ENCODE measurements at places on chromosomes 12 and 14. TPM values are rescaled to one million over a fixed set of nuclear protein-coding genes. Genes with fewer than 3 reads are reported as not detected.

Gene ACOT6
- not detected for total RNA-seq

DNA sequence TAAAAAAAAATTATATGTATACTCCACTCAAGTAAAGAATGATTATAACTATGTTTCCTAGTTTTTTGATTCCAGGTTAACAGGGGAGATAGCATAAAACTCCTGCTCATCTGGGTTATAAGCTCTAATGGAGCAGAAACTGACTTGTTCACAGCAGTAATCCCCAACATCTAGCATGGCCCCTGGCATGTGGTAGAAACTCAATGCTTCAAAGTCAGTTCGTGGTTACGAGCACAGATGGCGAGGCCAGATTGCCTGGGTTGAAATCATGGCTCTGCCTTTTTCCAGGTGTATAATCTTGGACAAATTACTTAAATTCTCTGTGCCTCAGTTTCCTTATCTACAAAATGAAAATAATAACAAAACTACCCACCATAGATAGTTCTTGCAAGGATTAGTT, 183.8 kb downstream of the TTC7B start:
- no peak for DNase-seq

DNA sequence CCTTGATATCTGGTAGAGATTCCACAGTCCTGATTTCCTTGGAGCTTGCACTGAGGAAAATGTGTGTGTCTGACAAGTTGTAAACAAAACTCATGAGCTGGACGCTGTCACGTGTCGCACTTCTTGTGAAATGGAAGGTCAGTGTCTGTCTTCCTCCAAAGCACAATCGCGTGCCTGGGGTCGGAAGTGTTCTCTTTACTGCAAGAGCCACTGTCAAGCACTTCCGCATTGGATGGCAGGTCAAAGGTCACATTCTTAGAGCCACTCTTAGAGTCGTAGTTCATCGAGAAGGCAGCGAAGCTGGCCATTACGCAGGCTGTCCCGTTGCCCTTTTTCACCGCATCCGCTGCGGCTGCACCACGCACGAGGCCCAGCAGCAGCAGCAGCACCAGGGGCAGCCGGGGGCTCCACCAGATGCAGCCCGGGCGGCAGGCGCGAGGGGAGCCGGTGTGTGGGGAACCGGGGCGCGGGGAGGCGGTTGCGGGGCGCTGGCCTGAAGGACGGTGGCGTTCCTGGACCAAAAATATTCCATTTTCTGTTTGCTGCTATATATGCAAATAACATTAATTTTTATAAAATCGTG, 45.0 kb downstream of the LRTM2 start:
- DNase-seq: no peak

GRCh38 chr14:31319701-31320100, 100.6 kb downstream of the HEATR5A start:
- no peak for DNase-seq

DNA sequence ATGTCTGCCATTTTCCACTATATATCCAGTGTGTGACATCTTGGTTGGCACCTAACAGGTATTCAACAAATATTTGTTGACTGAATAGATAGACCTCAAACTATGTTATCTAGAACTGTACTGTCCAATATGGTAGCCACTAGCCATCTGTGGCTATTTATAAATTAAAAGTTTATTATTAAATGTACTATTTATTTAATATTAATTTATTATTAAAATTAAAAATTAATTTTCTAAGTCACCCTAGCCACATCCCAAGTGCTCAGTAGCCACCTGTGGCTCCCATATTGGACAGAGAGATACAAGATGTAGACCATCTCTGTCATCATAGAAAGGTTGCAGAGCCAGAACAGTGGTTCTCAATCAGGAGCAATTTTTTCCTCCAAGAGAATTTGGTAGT, 69.3 kb downstream of the SRRM4 start:
- DNase-seq: no peak

DNA sequence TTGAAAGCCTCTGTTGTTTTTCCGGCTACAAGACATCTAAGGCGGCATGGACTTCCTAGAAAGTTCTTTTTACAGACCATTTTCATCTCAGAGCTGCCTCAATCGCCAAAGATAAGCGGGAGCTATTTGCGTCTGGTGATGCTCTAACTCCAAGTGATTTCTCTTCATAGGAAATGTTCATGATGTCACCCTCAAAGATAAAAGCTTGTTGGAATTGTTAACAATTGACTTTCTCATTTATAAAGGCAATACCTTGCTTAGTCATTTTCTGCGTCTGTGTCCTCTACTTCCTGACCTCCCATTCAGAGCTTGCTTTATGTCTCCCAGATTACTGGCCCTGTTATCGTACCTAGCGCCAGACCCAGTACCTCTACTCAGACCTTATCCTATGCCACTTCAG, 259.0 kb upstream of the G2E3 start:
- DNase-seq: no peak

DNA sequence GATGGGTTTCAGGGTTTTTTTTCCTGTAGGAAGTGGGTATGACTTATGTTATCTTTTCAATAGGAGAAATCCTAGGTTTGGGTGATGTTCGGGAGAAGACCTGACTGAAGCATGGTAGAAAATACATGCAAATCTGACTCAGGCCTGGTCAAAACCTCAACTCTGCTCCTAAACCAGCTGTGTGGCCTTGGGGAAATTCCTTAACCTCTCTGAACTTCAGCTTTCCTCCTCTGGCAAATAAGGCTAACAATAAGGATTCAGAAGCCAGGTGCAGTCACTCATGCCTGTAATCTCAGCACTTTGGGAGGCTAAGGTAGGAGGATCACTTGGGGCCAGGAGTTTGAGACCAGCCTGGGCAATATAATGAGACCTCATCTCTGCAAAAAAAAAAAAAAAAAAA, 148.5 kb downstream of the PHETA1 start:
- no peak for DNase-seq

GRCh38 chr14:21384494-21384851, 654 bp upstream of the SUPT16H start:
- no peak for DNase-seq

- no peak for DNase-seq
Measured at GRCh38 chr12:132558042-132558856, 52.1 kb downstream of the LRCOL1 start.

- DNase-seq: no peak
Measured at GRCh38 chr12:65741656-65742017, 82.6 kb upstream of the HMGA2 start.

- DNase-seq: no peak
Measured at GRCh38 chr12:16475521-16475920, 128.1 kb downstream of the MGST1 start.
